ENCODE measurements at places on chromosomes 5 and 9.

GRCh38 chr5:104119529-104119928 lies 556.9 kb upstream of the NUDT12 start:
- no peak for DNase-seq

GRCh38 chr9:127726871-127727270 lies 8.2 kb downstream of the TOR2A start:
- DNase-seq, result no peak

- DNase-seq, result no peak
These were observed 29.8 kb downstream of the SLC24A2 start for GRCh38 chr9:19759066-19759465.

GRCh38 chr9:69637193-69637816 lies 34.9 kb downstream of the APBA1 start:
- DNase-seq, result no peak

DNA sequence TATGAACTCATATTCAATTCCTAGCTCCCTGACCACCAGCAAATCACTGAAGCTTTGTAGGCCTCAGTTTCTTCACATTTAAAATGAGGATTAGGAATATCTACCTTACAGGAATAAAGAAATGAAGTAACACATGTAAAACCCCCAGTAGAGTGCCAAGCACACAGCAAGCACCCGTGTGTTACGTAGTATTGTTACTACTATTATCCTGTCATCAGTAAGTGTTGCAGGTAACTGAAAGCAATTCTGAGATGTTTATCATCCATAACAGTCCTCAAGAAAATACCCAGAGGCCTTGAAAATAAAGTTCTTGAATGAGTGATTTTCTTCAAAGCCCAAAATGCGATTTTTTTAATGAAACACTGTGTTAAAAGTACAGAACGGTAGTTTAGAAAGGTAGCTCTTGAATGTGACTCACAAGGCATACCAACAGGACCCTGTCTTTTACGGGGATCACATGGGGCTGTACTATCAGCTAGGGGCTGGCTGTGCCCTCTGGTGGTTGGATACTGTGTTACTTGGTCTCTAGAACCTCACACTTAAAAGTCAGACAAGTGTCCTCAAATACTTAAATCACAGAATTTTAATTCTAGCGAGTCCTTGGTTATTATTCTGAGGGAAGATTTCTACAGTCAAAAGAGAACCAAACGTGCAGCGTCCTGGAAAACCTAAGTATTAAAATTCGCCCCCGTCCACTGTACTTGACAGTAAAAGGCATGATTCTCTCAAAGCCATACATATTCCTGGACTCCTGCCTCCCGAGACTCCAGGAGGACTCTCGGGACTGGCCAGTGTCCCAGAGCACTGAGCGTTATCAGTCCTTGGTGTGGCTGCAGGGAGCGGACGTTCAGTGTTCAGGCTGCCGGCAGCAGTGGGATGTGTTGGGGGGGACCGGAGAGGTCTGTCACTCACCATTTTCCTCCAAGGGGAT lies 725 bp downstream of the NDUFB6 start:
- DNase-seq, result peak; percentile 71

- no peak for DNase-seq
These were observed 535.3 kb downstream of the PDE4D start for GRCh38 chr5:59358005-59358861.

DNA sequence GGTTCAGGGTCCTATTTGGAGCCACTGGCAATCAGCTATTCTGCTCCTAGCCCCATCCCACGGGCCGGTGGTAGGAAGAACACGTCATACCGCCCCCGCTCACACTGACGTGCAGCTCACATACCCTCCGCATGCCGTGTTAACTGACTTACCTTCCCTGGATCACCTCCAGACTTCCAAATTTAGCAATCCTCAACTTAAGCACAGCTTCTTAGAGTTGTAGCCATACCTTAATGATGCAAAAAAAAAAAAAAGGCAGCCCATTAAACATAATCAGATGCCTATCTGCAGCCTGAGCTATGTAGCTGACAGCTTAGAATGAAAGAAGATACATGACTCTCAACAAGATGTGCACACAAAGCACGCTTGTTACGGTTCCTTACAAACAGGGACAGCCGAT lies 93.0 kb downstream of the IRX2 start:
- no peak for DNase-seq

GRCh38 chr9:108687006-108687987 lies 168.5 kb downstream of the ACTL7B start:
- no peak for DNase-seq

- DNase-seq, result no peak
These were observed 756 bp downstream of the VAV2 start for GRCh38 chr9:133991214-133991921.

DNA sequence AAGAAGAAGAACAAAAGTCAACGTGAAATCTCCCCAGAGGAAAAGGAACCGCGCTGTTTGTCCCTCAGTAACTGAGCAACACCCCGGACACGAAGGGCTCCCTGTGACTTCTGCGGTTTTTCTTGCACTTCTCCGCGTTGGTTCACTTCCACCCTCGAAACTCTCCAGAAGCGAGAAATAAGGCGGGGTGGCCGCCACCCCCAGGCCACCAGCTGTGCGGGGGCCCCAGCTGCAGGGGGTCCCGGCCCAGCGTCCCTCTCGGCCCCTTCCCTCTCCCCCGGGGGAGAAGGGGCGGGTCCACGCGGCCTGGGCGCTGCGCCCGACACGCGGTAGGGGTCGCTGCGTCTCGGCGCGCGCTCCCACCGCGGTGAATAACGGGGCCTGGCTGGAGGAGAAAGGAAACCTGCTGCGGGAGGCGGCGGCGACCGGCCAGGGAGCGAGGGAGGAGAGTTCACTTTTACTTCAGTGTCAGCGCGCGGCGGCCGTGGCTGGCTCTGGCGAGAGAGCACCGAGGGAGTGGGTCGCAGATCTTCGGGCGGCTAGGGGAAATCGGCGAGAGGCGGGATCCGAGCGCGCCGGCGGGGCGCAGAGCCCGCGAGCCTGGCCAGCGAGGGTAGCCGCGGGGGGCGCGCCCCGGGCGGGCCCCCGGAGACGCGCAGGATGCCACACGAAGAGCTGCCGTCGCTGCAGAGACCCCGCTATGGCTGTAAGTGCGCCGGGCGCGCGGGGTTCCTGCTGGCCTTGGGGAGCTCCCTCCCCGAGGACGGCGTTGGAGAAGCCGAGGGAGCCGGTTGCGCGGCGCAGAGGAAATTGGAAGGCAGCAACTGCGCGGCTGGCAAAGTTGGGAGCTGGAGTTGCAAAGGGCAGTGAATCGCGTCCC lies at the start of gene IQGAP2:
Gene IQGAP2 (plus strand): TSS at position 400 of the 880 bp plus-strand sequence. CDS start 261 bp downstream, at position 661.
- peak; percentile 66 for DNase-seq

DNA sequence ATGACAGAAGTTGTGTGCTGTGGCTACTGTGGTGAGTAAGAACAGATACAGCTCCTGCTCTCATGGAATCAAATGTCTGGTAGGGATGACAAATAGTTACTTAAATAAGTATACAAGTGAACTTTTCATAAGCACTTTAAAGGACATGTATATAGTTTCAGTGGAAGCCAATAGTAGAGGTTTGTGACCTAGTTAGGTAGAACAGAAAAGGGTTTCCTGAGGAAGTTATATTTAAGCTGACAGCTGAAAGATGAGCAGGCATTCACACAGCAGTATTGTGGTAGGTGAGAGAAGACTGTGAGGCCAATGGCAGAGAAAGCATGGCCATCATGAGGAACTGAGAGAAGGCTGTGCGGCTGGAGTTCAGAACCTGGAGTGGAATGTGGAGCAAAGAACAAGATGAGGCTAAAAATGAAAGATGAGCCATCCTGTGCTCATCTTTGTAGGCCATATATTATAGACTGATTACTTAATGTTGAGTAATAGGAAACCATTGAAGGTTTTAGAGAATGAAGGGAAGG lies 15.4 kb downstream of the FAM174A start:
- DNase-seq, result no peak

DNA sequence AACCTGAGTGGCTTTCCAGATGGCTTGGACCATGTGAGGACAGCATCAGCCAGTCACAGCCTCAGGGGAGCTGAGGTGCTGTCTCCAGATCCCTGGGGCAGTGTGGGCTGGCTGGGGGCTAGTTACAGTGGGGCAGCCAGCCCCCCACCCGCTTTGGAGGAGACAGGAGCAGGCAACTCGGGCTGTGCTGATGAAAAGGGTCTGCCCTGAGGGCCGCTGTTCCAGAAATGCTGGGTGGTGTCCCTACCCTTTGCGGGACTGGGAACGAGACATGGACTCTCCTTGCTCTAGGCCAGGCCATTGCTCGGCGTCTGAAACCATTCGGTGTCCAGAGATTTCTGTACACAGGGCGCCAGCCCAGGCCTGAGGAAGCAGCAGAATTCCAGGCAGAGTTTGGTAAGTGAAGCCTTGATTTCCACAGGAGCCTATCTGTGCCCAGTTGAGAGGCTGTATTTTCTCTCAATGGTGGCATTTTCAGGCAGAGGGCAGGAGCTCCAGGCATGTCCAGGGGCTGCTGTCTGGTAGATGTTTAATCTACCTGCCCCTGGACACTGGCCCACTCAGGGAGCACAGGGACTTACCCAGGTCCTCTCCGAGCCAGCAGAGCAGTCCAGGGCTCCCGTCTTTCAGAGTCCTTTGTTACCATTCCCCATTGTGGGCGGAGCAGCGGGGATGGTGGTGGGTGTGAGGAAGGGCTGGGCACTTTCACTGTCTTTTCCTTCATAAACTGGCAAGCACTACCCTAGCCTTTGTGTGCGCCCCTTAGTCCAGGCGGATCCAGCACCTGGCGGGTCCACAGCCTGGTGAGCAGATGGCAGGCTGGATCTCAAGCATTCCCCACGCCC lies 7.2 kb downstream of the GRHPR start:
- no peak for DNase-seq

DNA sequence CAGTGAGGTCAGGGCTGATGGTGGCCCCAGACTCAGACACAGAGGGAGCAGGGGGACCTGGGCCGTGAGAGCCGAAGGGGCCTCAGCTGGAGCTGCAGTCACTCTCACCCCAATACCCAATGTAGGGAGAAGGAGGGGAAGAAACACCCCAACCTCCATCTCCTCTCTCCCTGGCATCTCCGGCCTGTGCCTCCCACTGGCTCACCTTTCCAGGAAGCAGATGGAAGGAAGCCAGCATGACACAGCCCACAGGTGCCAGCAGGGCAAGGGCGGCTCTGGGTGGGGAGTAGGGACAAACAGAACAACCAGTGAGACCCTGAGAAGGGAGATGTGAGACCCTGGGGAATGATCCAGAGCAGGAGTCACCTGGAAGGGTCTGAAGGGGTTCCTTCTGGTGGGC lies 3.0 kb upstream of the CRB2 start:
- no peak for DNase-seq

DNA sequence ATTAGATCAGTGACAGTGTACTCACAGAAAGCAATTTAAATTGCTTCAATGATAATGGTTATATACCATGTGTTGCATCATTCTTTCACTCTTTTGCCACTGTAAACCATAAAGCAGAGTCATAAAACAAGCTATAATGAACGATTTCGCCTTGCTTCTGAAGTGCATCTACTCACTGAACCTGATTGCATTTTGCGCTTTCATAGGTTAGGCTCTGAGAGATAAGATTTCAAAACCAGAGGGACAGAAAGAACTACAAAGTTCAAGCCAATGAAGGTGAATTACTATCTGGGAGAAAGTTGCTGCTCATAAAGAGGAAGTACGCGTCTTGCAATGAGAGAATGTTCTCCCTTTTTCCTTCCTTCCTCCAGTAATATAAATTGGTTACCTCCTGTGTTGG lies 412.7 kb downstream of the CETN3 start:
- no peak for DNase-seq

DNA sequence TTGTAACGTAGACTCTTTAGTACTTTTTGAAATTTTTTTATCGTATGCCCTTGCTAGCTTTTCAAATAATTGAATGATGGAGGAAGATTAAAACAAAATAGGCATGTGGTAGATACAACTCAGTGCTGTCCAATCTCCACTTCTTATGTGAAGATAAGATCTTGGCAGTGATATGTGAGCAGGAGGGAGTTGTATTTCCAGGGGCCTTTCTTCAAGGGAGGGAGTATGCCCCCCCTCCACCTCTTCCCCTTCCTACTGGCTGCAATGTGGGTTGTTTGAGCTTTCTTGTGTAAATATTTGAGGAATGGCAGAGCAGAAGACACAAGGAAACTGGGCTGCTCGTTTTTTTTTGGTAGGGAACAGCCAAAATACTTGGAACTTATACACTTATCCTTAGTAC lies 374.9 kb downstream of the PSAT1 start:
- no peak for DNase-seq

GRCh38 chr9:96435345-96435744 lies 14.6 kb upstream of the HABP4 start:
- DNase-seq, result no peak

GRCh38 chr9:129258124-129258822 lies 80.2 kb upstream of the IER5L start:
- DNase-seq, result peak; percentile 89

DNA sequence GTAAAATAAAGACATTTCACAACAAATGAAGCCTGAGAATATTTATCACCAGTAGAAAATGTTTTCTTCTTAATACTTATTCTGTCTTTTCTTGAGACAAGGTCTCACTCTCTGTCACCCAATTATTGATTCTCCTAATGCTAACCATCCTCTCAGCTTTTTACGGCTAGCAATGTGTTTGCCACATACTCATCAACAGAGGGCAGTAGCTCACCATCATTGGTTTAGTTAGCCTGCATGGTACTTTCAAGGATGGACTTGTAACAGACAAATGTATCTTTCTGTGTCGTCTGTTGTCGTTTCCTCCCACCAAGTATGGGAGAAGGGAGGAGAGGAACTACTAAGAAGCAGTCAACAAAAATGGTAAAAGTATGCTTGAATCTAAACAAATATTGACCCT lies 5.9 kb upstream of the ACO1 start:
- peak; percentile 14 for DNase-seq

DNA sequence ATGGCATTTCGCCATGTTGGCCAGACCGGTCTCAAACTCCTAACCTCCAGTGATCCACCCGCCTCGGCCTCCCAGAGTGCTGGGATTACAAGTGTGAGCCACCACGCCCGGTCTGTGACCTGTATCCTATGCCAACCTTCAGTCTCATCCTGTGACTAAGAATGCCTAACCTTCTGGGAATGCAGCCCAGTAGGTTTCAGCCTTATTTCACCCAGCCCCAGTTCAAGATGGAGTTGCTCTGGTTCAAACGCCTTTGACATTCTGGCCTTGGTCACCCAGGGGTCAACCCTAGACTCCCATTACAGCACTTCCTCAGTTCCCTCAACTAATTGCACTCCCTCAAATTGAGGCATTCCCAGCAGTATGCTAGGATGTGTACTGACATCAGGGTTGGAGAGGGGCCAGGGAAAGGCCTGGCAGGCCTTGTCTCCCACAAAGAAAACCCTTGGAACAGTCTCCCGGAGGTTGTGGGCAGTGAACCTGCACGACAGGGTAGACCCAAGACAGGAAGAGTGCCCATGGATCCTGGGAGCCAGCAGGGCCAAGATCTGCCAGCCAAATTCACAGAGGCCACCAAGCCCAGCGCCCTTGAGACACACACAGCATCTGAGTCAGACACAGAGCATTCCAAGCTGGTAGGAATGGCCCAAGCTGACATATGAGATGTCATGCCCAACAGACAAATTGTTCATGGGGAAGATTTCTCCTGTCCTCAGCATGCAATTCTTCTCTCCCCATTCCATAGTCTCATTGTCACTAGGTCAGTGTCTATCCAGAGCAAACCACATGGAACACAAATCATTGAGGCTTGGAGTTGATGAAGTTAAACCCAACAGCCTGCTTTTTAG lies 24.9 kb upstream of the SMU1 start:
- DNase-seq, result no peak

- DNase-seq, result no peak
These were observed 114.3 kb downstream of the CRB2 start for GRCh38 chr9:123470121-123470782.

GRCh38 chr9:133658442-133659431 lies 22.6 kb downstream of the DBH start:
- no peak for DNase-seq

GRCh38 chr9:131167146-131167692 lies 41.8 kb downstream of the NUP214 start:
- DNase-seq, result no peak

Measured in activated CD4-positive, alpha-beta T cell treated with anti-CD3 and anti-CD28 coated beads, Interleukin-2, amount 50 U/mL, for 4 hours (primary cell).